ENCODE measurements at places on chromosomes 6 and 20.

DNA sequence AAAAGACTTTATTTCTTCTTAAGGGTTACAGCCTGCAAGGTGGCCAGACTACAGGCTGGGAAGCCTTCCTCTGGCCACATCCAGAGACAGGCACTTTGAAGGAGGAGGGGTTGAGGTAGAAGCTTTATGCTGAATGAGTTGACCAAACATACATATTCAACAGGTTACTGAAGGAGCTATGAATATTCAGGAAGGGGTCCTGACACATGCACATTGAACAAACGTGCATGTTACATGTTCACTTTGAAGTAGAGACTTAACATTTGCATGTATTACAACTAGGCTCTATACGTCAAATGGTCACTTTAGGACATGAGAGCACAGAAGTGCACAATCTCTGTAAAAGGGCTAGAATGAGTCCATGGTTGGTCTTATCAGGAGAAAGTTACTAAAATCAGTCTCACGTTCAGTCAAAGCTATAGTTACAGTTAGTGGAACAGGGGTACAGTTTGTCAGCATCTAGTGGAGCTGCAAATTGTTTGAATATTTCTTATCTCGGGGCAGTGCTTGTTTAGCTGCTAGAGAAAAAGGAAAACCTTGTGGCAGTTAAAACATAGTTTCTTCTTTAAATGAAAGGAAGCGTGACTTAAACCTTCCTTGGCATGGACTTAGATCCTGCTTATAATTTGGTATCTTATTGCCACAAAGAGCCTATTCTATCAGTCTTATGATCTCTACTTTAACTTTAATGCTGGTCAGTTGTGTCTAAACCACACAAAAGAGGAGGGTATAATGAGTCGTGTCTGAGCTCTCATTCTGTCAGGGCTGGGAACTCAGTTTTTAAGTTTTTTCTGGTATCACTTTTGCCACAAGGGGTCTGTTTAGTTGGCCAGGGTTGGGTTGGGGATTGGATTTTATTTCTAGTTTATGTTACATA lies 4.6 kb upstream of the ZSCAN9 start:
- DNase-seq: no peak

DNA sequence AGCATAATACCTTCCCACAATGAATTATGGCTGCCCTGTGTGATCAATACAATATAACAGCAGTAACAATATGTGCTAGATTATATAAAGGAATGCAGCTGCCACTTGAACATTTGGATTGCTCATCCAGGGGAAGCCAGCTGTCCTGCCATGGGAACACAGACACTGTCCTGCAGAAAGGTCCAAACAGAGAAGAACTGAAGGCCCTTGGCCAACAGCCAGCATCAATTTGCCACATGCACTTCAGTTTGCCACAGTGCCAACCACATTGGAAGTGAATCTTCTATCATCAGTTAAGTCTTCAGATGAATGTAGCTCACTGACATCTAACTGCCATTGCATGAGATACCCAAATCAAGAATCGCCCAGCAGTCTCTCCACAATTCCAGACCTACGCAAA lies 332.4 kb downstream of the PRKN start:
- DNase-seq: no peak

DNA sequence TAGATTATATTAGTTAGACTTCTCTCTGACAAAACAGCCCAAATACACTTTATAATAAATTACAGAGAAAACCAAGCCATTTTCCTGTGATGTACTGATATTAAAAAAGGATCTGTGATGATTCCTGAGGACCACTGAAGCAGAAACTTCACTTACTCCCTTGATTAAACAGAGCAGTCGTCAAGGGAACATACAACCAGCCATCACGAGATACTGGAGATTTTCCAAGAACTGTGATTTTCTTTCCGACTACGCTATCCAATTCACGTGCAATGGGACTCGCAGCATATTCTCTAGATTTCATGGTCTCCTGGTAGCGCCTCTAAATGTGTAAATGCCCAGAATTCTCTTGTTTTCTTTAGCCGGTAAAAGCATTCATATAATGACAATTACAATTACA lies 377.4 kb downstream of the PHF3 start:
- no peak for DNase-seq

DNA sequence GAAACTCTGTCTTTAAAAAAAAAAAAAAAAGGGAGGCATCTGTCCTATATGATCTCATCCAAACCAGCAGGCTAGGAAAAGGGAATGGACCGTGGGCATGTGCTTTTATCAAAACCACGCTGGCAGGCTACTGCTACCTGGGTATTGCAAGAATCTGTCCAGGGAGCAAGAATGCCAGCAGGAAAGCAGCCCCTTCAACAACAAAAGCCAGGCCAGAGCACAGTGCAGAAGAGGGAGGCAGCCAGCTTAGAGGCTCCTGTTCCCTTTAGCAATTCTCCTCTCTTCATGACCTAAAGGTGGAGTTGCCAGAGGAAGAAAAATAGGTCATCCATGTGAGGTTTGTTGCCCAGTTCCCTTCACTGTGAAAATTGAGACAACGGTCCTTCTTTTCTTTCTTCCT lies 18.2 kb downstream of the TBC1D20 start:
- no peak for DNase-seq

- no peak for DNase-seq
Observed at GRCh38 chr6:105967917-105968602, 118.1 kb upstream of the PRDM1 start.

DNA sequence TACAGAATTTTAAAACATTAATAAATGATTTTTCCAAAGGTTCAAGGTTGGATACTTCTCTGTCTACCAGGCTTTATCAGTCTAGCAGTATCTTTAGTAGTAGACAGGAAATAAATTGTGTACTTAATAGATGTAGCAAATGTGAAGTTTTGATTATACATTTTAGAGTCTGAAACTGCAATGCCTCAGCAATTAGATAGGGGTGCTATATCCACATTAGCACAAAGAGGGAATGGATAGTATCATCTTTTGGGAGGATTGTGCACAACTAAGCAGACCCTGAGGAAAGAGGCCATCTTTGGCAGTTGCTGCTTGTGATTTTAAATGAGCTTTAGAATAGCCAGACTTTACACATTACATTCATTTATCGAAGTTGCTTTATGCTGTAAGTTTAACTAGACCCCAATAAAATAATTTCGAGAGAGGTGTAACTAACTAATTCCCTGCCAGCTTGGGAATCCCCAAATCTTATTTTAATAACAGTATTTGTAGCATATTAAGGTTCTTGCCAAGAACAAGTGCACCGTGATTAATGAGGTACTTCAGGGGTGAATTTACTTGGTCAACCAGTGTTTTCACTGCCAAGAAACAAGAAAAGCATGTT lies 2.8 kb downstream of the KCNQ5 start:
- DNase-seq: no peak

DNA sequence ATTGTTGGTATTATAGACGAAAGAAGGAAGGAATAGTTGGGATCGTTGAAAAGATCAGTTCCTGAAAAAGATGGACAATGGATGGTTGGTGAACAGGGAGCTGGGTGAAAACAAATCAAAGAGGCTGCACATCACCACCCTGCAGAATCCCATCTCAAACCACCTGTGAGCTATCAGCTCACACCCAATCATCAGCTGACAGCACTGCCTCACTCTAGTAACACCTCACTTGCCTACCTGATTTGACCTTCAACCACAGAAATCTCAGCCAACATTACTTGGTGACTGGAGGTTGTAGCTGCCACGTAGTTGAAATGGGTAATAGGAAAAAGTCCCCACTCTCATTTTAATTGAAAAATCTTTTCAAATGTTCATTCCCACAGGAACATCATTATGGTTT lies 101.8 kb upstream of the DST start:
- no peak for DNase-seq

DNA sequence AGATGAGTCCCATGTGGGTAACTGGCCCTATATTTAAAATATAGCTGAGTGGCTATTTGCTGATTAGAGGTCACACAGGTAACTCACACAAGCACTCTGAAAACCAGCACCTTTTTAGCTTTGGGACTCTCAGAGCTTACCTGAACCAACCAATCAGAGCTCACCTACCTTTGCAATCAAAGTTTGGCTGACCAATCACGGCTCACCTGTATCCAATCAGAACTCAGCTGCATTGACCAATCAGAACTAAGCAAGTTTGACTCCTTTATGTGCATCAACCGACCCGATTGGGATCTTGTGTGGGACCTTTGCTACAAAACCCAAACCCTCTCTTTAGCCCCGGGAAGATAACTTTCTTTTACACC lies 106.8 kb upstream of the NXT1 start:
- DNase-seq: no peak

DNA sequence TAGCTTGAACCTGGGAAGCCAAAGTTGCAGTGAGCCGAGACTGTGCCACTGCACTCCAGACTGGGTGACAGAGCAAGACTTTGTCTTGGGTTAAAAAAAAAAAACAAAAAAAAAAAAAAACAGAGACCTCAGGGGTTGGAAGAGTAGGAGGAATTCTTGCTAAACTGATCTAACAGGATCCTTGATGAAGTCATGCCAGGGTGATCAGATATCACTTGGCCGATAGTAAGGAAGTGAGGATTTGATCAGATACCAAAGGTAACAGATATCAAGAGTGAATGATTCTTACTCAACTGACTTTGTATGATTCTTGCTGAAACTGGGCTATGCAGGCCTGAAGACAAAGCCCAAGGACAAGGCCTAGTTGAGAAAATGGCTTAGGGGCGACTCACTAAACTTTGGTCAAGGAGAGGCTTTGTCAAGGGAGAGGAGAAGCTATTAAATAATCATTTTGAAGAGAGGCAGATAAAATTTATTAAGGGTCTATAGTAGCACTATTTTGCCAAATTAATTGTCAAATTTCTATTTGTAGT lies 624.7 kb downstream of the UTRN start:
- no peak for DNase-seq

DNA sequence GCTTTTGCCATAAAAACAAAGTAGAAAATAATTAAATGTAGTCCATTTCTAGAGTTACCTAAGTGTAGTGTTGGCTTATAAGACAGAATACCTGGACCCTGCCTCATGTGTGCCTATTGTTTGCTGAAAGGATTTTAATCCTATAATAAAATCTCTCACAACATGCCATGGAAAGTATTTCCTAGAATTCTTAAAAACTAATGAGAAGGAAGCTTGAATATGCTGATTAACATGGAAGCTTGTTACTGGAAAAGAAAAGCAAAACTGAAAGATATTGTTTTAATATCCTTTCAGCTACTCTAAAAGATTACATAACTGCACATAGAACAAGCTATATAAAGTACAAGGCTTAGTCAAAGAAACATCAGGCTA lies 18.0 kb upstream of the FAM135A start:
- no peak for DNase-seq

GRCh38 chr6:131549811-131550210 lies 23.2 kb upstream of the ARG1 start:
- DNase-seq: no peak

DNA sequence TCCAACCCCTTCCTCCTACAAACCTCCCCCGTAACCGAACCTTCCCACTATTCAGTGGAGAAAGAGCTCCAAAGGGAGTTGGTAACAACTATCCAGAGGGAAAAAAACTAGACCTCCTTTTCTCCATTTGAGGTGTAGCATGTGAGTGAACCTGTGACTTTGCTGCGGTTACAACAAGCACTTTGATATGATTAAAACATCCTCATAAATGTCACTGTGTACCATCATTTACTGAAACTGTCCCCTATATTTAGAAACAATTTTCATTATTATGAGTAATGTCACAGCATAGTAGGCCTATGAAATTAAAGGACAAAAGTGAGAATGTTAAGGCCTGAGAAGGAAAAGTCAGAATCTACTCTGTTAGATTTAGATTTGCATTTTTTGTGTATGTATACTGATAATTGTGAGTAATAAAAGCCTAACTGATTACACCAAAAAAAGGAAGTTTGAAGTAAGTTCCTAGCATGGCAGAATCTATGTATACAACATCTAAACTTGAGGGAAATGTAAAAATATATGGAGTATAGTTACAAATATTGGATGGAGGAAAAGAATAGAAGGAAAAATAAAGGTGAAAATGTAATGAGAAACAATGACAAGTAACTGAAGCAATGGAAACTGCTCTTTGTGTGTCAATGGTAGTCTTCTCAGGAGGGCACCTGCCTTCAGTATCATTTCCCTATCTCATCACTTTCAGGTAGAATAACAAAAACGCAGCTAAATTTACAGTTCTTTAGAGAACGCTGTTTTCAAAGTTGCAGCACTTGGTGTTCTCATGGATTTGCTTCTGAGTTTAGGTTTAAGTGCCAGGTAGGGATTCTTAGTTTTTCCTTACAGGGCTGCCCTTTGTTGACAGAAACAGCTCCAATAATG lies 145.9 kb downstream of the IMPG1 start:
- DNase-seq: no peak

DNA sequence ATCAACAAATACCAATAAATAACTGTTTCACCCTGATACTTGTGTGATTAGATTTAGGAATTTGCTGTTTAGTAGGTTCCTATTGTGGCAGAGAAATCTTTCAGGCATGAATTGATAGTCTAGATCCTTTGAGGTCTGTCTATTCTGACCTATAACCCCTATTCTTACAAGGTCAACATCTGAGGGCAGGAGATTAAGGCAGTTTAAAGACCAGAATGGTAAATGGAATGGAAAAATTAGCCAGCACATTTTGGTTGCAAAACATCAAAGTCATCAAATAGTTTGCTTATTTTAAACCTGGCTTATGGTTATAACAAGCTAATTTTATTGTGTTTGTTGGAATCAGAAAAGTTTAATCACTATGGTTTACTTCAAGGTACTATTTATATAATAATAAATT lies 78.4 kb downstream of the LIN28B start:
- DNase-seq: no peak

GRCh38 chr6:138229663-138230179 lies 11.4 kb upstream of the PBOV1 start:
- no peak for DNase-seq

DNA sequence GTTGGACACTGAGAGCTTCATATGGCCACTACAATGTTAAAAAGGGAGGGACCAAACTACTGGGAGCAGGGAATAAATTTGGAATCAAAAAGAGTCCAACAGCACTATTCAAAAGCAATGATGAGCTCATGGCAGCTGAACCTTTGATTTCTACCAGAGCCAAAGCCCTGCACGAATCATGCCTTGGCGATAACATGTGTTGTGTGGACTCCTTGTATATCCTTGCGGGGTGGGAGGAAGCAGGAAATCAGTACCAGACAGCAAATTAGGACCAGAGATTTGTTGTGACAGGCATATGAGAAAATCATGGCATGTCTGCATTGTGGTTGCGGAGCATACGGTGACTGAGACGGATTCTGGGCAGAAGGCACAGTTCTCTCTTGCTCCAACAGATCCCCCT lies 85.6 kb upstream of the EMILIN3 start:
- no peak for DNase-seq

DNA sequence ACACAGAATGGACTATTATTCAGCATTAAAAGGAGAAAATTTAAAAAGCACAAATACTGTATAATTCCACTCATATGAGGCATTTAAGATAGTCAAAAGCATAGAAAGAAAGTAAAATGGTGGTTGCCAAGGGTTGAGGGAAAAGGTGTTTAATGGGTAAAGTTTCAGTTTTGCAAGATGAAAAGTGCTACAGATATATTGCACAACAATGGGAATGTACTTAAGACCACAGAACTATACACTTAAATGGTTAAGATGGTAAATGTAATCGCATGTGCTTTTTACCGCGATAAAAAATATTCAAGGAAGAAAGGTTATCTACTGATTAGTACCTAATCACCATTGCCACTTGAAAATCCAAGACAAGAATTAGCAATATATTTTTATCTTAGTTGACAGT lies 71.8 kb upstream of the NOX3 start:
- no peak for DNase-seq

GRCh38 chr20:51470907-51471411 lies 71.6 kb downstream of the NFATC2 start:
- no peak for DNase-seq

Measured in stimulated activated CD4-positive, alpha-beta T cell treated with anti-CD3 and anti-CD28 coated beads, Interleukin-15, amount 100 ng/mL, for 1 hour (primary cell).